HS-27A (cell line): ENCODE measurements at places on chromosomes 4 and X.
A peak's percentile ranks its signal among the peaks of the same experiment; 100 is the strongest.

GRCh38 chrX:13533726-13534125, 35.7 kb upstream of the EGFL6 start:
- peak; percentile 15 for DNase-seq

- no peak for DNase-seq
These were observed 27.5 kb downstream of the SETD7 start for GRCh38 chr4:139528377-139529005.

DNA sequence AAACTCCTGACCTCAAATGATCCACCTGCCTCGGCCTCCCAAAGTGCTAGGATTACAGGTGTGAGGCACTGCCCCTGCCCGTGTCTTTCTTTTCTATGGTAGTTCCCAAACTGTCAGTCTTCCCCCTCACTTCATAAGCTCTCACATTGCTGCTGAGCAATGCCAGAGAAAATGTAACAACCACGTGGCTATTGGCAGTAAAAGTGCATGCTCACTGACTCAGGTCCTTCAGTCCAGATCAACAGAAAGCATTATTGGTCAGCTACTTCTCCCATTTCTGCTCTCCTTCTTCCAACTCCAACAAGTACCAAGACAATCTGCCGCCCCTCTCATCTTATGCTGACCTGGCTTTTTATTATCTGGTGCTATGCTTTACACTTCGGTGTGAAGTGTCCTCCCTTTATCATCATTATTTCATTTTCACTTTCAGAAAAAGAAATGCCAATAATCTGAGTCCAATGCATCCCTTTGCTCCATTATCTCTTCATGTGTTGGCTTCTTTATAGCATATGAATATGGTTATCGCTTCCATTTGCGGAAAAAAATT, 133.8 kb upstream of the UGT8 start:
- DNase-seq = no peak

DNA sequence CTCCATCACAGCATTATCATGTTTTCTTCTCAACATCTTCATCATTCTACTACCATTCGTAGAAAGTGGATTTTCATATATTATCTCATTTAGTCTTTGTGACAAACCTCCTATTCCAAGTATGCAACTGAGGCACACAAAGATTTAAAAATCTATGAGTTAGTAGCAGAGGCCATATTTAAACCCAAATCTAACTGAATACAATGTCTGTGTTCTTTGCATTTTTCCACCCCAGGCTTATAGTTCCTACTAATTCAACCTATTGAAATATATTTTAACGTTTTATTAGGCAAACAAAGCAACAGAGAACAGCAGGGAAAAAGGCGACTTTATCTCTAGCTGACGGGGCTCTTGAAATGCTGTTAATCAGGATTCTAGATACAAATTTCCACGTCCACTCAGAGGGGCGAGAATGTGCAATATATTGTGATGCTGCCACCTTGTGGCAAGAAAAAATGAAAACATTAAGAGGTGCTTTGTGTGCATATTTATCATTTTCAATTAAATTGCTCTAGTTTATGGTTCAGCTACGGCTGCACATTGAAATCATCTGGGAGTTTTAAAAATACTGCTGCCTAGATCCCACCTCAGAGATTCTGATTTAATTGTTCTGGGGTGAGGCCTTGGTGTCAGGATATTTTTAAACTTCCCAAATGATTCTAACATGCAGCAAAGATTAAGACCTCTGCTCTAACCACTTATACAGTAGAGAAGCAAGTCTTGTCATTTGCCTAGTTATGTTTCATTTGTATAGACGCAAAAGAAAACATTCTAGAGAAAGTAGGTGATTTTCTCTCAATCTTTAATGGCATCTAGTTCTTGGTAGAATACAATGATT, 315.9 kb downstream of the MAPK10 start:
- DNase-seq = no peak

DNA sequence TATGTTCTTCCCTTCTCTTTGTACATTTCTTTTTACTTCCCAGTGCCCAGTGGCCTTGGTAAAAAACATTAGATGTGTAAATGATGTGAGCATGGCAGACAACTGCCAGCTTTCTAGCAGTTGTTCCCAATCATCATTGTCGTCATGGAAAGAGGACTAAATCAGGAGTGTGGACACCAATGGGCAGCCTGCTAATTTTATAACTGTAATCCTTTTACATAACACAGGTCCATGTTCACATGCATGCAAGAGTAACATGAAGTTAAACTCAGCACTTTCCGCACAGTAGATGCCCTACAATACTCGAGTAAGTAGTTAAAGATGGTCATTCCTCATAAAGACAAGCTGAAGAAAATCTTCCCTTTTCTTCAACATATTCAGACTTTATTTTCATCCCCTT, 23.4 kb upstream of the G3BP2 start:
- no peak for DNase-seq

DNA sequence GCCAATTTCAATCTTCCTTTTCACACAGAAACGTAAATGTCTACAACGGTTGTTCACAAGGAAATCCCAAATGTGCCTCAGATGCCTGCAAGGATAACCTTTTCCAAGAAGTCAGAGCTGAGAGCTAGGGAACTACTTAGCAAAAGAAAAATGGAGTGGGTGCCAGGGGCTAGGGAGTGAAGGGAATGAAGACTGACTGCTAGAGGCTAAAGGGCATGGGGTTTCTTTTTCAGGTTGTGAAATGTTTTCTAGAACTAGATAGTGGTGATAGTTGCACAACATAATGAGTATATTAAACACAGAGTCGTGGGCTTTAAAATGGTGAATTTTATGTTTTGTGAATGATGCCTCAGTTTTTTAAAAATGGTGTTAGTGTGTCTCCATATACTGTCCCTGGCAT, 53.4 kb downstream of the CD99L2 start:
- DNase-seq = no peak

DNA sequence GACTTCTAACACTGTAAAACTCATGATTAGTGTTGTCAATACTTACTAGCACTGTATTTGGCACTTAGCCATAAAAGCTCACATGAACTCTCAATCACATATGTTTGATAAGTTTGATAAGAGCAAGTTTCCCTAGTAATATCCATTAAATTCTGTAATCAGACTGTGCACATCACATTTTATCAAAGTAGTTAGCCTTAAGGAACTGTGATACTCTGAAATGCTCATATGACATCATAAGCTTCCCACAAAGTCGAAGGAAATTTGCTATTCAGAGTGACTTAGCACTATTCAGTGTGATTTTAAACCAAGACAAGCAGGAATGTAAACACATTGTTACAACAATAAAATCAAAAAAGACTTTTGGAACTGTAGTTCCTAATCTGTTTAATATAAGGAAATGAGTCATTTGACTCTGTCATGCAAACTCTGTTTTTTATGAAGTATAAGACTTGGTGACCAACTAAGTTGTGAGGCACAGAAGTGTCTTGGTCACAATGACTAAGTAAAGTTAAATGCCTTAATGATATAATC, 6.7 kb downstream of the SLC7A11 start:
- DNase-seq = no peak

DNA sequence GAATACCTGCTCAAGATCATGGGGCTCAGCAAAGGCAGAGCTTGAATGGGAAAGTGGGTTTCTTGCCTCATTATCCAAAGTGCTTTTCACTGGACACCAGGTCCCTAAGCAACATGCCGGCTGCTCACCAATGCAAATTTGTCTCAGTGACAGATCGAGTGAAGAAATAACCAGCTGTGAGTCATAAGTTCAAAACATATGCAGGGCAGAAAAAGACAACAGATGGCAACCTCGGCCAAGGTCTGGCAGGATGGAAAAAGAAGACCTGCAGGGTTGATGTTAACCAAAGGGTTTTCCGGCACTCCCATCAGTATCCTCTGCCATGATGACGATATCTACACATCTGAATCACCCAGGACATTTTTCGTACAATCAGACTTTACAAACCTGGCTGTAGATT, 124.1 kb downstream of the AFAP1 start:
- no peak for DNase-seq

DNA sequence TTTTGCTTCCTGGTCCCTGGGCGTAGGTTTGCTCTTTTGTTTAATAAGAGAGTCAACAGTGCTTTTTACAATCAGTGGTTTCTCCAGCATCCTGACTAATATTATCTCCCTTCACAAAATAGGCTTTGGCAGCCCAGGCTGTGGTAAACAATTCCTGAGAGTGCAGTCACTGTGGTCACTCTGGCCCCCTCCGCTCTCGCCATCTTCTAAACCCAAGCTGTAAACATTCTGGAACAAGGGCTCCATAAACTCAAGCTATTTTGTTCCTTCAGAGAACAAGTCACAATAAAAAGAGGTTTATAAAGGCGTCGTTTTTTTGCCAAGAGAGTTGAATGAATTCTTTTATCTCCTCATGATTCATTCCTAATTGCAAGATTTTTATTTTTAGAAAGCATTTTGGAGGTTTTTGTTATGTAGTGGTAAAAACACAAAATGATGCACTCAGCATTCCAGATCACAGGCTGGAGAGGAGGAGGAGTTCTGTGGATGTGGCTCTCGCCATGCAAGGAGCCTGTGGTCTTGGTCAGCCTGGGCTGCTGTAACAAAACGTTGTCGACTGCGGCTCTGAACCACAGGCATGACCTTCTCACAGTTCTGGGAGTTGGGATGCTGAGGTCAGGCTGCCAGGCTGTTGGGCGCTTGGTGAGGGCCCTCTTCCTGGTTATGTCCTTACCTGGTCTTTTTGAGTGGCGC, 486.4 kb upstream of the FAT1 start:
- DNase-seq = no peak

- DNase-seq = no peak
These were observed 20.3 kb downstream of the ATP8A1 start for GRCh38 chr4:42636645-42636949.

GRCh38 chr4:145788755-145789154, 108.8 kb downstream of the C4orf51 start:
- no peak for DNase-seq

GRCh38 chrX:73683236-73683859, 120.4 kb downstream of the CHIC1 start:
- no peak for DNase-seq

DNA sequence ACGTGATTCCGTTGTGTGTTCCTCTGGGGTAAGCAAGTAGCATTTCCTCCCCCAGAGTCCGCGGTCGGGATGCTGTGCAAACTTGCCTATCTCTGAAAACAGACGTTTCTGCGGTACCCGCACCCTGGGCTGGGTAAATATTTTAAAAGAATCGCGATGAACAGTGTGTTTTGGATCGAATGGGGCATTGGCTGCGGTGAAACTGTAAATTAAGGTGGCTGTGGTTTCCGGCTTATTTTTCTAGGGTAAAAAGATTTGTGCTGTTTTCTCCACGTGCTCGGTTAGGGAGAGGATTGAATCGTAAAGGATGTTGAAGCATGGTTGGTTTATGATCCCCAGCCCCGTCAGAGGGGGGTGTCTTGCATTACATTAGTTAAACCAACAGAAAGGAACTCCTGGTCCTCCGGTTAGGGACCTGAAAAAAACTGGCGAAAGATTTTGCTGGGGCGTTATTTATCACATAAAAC, 1.2 kb downstream of the HHIP start:
- no peak for DNase-seq

DNA sequence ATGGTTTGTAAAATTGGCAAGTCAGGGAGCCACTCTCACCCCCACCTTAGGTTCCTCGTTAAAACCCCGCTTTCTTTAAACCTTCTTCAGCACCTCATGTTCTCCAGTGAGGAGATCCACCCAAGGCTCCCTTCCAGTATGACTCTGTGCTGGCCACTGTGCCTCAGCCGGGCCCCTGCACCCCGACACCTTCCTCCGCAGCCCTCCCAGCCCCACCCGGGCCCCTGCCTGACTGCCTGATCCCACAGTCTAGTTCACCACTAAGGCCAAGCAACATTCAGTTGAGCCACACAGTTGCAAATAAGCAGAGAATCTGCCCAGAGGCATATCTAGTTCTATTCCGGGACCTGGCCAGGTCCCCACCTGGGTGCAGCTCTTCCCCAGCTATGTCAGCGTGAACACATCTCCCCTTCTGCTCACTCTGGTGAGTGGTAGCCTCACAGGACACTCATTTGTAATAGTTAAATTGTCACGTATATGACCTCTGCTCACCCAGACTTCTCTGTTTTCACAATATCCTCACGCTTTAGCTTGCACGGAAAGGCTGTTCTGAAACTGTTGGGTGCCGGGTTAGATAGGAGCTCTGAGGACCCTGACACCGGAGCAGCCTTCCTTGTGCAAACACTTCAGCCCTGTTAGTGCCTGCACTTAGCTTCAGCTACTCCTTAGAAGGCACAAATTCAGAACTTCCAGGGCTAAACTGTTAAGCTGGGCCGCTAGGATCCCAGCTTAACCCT, 146.8 kb downstream of the DCTD start:
- DNase-seq = no peak

- DNase-seq = peak; percentile 64
These were observed 113.0 kb upstream of the SH3RF1 start for GRCh38 chr4:169383724-169384123.

- no peak for DNase-seq
These were observed 148.9 kb upstream of the GALNT7 start for GRCh38 chr4:173019664-173020063.

GRCh38 chr4:161448550-161449180, 715.1 kb downstream of the FSTL5 start:
- no peak for DNase-seq

- DNase-seq = no peak
These were observed 54.8 kb upstream of the SRD5A3 start for GRCh38 chr4:55291227-55291640.

- DNase-seq = no peak
These were observed 24.5 kb upstream of the VEGFC start for GRCh38 chr4:176817204-176817603.

DNA sequence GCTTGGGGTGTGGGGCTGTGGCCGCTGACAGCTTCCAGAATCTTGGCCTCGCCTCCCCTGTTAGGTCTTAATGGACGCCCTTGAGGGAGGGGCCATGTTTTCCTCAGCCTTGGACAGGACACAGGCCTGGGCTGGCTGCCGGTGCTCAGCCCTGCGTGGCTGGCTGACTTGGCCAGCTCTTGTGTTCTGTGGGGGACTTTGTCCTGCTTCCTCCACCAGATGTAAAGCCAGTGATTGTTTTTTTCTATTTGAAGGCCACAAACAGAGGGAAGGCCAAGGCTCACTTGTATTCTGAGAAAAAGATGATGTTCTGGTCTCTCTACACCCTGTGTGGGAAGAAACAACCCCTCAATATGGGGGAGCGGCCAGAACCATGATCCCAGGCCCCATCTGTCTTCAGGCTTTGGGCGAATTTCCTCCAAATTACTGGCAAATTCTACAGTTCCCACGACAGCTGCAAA, 71.3 kb downstream of the HTRA3 start:
- DNase-seq = no peak

DNA sequence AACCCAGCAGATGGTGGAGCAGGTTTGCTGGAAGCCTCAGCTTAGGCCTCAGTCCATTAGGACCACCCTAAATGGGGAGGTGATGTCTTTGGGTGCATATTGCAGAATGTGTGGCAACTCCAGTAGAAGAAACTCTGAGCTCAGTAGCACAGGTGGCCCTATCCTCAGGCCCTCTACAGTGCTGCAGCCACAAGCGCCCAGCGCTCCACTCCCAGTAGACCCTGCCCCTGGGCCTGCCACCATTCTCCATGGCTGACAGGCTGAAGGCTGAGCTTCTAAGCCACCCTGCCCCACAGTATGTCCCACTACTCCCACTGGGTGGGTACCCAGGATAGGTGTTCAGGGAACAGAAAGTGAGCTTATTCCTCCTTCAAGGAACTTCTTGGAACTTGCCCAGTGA, 162.8 kb upstream of the MAMLD1 start:
- DNase-seq = no peak

GRCh38 chrX:129957241-129958082, 25.0 kb upstream of the BCORL1 start:
- DNase-seq = no peak
